ENCODE measurements at places on chromosomes 6 and 20.
A peak's percentile ranks its signal among the peaks of the same experiment; 100 is the strongest.

DNA sequence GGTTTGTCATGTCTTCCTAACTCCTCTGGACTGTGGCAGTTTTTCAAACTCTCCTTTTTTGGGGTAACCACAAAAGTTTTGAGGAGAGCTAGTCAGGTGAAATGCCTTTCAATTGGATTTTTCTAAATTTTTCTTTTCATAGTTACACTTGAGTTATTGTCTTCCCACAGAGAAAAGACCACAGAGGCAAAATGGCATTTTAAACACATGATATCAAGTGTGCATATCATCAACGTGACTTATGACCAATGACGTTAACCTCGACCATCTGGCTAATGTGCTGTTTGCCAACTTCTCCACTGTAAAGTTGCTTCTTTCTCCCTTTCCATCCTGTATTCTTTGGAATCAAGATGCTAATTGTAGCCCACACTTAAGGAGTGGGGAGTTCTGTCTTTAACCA, 41.3 kb upstream of the SNAP25 start:
- no peak for DNase-seq

DNA sequence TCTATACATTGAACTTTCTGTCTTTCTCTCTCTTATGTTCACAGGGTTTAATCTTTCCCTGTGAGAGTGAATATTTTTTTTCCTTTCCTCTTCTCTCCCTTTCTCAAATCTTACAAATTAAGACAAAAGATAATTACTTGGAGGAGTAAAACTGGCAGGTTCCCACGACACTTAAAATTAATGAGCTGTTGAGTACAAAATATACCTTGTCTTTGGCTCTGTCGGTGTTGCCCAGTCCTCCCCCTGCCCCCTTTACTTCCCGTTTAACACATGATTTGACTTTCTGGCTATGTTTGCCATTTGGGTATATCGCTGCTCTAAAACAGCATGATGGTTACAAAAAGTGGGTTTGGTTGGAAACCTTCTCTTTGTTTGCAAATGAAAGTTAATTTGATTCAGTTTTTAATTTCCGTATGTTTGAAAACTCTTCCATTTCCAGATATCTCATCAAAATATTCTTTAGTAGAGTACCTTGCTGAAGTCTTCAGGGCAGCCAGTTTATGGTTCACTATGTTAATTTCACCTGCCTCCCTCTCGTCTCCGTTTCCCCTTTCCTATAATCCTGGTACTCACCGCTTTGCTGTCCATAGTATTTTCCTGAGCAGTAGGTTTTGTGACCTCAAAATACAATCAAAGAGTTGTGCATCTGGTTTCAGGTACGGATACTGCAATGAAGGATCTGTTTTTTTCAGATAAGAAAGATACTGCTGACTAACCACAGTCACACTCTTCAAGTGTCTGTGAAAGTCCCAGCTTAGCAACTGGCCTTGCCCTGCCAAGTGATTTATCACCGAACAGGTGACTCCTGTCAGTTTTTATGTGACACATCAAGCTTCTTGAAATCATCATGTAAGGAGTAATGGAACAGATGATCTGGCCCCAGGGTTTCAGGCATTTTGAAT, 181.2 kb downstream of the DTNBP1 start:
- DNase-seq, result peak; percentile 40

DNA sequence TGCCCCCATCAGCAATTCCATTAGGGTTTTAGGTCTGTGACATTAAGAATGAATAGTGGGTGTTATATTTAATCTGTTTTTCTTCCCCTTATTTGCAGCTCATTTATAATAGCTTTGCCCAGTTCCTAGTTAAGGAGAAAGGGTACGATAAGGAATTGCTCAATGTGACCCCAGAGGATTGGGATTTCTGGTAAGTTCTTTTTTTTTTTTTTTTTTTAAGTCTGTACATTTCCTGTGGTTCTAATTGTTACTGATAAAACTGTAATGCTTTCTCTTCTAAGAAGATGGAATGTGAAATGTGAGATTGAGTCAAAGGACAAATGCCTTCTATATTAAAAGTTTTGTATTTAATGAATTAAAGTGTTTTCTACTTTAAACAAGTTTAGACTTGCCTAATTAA, 5.5 kb downstream of the NT5DC1 start:
- no peak for DNase-seq

DNA sequence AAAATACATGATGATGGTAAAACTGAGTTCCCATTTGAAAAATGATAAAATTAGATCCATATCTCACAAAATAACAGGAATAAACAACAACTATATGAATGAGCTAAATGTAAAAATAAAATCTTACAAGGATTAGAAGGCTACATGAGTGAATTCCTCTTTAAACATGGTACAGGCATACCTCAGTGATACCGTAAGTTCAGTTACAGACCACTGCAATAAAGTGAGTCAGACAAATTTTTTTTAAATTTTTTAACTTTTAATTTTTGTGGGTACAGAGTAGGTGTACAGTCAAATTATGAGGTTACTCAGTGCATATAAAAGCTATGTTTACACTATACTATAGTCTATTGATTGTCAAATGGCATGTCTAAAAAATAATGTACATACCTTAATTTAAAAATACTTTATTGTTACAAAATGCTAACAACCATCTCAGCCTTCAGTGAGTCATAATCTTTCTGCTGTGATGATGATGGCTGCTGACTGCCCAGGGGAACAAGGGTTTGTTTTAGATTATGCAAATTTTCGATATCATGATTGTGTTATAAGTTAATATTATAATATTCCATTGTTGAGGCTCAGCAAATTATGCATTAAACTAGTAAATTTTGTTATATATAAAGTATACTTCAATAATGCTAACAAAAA, 222.8 kb upstream of the RUNX2 start:
- DNase-seq, result no peak

DNA sequence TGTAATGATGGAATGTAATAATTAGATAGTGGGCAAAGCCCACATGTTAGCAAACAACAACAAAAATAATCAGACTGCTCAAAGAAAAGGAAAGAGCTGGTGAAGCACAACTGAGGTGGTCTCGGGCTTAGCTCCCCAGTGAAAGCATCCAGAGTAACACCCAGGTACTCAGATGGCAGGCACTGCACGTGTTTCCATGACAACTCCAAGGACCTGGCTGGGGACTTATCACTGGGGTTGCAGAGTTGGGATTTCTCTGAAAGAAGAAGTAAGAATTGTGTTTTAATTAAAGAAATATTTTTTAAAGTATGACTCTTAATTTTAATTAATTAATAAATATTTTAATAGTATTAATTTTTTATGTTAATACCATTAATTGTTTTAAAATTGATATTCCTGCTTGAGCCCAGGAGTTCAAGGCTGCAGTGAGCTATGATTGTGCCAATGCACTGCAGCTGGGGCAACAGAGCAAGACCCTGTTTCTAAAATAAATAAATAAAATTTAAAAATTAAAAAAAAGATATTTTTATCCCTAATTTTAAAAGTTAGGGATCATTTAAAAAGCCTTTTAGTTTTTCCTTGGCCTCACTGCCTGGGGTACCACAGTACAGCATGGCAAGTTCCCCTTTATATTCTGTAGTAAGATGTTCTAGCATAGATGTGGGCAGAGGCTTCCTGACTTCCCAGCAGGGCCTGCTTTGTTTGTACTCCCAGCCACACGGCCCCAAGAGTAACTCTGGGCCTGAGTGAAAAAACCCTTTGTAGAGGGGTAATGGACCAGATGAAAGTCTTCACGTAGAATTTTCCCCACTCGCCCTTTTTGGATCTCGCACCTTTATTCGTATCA, 42.2 kb upstream of the UST start:
- DNase-seq, result no peak

DNA sequence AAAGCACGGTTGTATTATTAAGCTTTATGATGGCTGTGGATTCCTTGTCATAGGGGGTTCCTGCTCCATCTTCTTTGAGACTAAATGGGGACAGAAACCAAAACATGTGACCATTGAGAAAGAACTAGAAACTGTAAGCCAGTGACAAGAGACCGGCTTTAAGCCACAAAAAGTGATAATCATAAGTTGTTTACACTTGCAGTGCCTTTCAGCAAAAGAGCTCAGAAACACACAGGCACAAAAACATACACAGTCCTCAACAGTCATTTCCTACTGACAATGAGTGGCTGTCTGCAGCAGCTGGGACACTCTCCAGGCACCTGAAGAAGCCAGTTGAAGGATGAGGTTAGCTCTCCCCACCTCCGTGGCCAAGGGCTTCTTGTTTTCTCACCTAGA, 20.0 kb upstream of the UBE2J1 start:
- no peak for DNase-seq

- DNase-seq, result no peak
Observed at GRCh38 chr6:43856005-43856765, 86.2 kb downstream of the VEGFA start.

DNA sequence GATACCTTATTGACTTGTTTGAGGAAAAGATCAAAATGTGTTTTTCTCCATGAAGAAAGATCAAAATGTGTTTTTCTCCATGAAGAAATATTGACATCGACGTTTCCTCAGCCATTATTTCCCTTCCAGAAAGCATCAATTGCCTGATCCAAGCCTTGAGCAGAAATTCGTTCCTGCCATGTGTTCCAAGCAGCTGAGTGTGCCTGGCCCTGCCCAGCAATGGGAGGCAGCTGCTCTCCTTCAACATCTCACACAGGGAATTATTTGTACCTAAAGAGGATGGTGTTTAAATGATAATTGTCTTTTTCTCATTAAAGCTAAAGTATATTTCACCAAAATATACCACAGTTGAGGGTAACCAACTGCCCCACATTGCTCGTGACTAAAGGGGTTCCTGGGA, 7.8 kb upstream of the DUSP22 start:
- DNase-seq, result no peak

GRCh38 chr6:154595538-154595937, 85.1 kb upstream of the CNKSR3 start:
- DNase-seq, result no peak

DNA sequence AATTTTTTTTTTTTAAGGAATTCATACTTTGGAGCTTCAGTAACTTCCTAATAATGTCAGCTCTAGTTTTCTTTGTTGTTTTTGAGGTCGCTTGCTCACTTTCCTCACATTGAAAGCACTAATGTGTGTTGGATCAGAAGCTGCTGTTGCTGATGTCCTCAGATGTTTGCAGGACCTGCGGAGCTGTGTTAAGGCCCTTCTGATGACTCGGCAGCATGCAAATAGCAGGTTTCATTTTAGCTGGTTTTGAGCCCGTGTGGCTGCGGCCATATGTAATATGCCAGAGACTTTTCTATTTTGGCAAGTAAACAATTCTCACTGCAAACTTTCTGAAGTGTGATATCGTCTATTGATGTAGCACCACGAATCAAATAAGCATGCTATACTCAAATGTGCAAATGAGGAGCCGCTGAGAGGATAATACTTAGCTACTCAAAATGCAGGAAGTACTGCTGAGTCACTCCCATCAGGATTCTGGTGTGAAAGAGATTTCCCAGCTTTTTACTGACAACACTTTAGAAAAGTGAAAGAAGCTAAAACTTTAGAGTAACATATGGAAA, 187.8 kb downstream of the SASH1 start:
- DNase-seq, result no peak

GRCh38 chr20:62741191-62741691, 32.6 kb downstream of the NTSR1 start:
- DNase-seq, result no peak

DNA sequence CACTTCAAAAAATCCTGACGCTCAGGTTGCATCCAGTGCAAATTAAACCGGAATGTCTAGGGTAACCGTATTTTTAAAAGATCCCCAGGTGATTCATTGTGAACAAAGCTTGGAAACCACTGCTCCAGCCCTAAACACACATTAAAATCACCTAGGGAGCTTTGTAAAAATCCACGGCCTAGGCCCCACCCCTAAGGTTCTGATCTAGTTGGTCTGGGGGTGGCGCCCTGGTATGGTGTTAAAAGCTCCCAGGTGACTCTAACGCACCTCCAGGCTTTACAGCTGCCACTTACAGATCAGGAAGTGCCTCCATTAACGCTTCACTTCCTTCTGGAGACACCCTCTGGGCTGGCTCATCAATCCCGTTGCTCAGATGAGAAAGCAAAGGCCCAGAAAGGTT, 92.2 kb downstream of the GRM4 start:
- no peak for DNase-seq
